ENCODE measurements at places on chromosomes 4 and X. TPM values are rescaled to one million over a fixed set of nuclear protein-coding genes. Genes with fewer than 3 reads are reported as not detected.

GRCh38 chr4:141016117-141016798, 117.0 kb downstream of the RNF150 start:
- DNase-seq, result no peak

XAGE1A gene
- not detected for total RNA-seq

CT45A1 gene
- not detected for total RNA-seq

- DNase-seq, result no peak
Observed at GRCh38 chrX:115894087-115894486, 276.5 kb upstream of the AGTR2 start.

- no peak for DNase-seq
Observed at GRCh38 chrX:105909576-105909975, 87.2 kb downstream of the NRK start.

RBM46 gene
- total RNA-seq, result not detected

COL25A1 gene
- total RNA-seq, result not detected

USP51 gene
- 1.2 TPM for total RNA-seq

GRCh38 chr4:152610131-152610530, 69.7 kb downstream of the TMEM154 start:
- DNase-seq, result no peak

GRCh38 chrX:129000018-129000417, 523.3 kb downstream of the SMARCA1 start:
- DNase-seq, result no peak

DNA sequence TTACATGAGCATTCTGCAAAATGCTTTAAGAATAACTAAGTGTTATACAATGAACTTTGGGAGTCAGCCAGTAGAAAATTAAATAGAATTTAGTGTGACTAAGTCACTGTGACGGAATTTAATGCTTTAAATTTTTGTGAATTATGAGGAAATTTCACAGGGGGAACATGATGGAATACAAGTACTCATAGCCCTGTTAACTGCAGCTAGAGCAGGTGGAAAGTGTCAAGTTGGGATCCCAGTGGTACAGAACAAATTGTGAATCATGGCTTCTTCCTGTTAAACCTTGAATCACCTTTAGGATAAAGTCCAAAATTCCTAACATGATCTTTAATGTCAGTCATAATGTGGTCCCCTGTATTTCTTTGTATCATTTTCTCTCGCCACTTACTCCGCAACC, 212.2 kb upstream of the CENPE start:
- no peak for DNase-seq

- no peak for DNase-seq
Observed at GRCh38 chrX:111507933-111508332, 3.5 kb upstream of the SERTM2 start.

TEX13B gene
- total RNA-seq, result not detected

DNA sequence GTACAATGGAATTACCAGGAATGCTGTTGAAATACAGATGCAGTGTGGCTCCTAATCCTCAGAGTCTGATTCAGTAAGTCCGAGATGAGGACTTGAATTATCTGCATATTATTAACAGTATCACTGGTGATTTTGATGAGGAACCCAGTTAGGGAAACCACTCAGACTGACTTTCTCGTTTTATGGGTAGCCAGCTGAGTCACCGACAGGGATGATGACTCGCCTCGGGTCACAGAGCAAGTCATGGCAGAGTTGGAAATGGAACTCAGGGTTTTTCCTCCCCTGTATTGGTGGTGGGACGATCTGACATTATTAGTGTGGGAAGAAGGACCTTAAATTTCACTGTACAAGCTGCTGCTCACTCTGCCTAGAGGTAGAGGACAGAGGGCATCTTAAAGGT, 51.3 kb downstream of the RTL9 start:
- DNase-seq, result no peak

DNA sequence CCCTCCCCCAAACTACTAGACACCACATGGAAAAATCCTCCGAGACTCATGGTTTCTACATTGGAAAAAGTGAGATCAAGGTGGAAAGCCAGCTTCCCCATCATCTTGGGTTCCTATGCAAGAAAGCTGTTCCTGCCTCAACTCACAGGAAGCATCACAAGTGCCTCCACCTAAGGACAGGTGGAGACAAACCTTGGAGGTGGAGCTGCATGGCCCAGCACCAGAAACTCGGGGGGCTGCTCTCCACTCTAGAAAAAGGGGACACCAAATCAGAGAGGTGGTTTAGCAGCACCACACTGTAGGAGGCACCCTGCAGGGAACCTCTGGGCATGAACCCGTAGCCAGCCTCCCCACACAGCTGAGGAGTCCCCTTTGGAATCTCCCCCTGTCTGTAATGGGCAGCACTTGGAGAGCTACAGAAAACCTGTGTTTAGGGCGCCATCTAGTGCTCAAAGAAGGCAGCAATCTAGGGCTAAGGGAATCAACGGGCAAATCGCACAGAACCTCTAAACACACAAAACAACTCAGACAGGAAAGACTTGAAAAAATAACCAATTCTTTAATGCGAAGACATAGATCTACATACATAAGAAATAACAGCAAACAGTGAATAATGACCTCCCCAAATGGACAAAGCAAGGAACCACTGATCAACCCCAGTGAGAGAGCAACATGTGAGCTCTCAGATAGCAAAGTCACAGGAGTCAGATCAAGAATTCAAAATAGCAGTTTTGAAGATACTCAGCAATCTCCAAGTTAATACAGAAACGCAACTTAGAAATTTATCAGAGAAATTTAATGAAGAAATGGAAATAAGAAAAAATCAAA, 37.0 kb upstream of the ZBTB33 start:
- DNase-seq, result no peak

DNA sequence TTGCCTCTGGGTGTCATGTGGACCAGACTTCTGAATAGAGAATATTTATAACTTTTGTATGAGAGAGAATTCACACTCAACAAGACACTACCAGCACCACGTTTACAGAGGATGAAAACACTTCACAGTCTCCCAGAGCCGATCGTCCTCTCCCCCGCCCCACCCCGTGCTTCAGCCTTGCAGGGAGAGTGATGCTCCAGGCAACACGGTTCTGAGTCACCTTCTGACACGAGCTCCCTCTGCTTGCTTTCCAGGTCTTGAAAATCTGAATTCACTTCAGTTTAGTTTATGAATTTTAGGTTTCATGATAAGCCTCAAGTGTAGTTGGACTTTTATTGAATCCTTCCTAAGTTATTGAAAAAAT, 59.8 kb downstream of the CPLX1 start:
- no peak for DNase-seq

DNA sequence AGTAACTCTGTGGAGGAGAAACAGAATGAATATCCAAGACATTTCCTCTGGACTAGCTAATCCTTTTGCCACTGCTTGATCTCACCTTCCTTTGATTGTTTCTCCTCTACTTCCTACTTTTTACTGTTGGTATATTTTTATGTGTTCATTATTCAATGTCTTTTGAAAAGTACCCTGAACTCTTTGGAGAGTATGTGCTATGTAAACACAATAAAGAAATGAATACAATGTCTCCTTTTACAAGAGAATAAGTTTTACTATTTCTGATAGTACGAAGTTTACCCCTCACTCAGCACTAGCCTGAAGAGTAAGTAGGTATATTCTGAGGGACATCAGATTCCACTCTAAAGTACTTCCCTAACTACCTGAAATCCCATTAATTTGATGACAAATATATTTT, 19.9 kb downstream of the CLDN2 start:
- DNase-seq, result no peak

GRCh38 chr4:150302553-150302952, 224.3 kb downstream of the DCLK2 start:
- no peak for DNase-seq

DNA sequence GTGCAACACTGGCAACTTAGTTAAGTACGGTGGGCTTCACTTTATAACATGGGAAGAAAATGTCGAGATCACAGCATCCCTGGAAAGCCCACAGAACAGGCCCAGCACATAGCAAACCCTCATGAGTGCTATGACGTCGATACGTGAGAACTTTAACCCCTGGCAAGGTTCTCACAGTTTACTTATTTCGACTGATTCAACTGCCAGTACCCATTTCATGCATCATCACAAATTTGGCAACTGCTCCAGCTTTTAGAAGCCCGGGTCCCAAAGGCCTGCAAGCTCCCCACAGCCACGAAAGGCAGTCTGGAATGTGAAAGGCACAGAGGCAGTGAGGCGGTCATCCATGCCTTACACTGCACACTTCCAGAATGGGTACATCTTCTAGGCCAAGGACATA, 41.2 kb downstream of the RELL1 start:
- no peak for DNase-seq

DNA sequence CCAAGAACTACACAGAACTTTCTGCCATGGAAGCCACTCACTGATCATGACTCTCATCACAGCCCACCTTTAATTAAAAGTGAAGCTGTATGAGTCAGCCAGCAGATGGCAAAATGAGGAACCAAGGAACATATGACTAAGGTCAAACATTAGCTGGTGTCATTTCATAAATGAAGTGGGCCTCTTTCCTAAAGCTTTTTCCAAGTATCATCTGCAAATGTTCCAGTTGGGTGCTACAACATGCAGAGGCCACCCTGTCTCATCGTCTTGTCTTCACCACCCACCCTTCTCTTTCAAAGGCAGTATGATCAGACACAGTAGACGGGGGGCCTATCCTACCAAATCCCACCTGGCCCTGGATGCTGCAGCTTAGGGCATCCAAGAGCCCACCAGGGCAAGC, 9.2 kb upstream of the EOLA1 start:
- DNase-seq, result no peak

- DNase-seq, result no peak
Observed at GRCh38 chr4:21801661-21802385, 146.7 kb downstream of the KCNIP4 start.

- DNase-seq, result no peak
Observed at GRCh38 chrX:53266914-53267313, 14.5 kb downstream of the IQSEC2 start.

DNA sequence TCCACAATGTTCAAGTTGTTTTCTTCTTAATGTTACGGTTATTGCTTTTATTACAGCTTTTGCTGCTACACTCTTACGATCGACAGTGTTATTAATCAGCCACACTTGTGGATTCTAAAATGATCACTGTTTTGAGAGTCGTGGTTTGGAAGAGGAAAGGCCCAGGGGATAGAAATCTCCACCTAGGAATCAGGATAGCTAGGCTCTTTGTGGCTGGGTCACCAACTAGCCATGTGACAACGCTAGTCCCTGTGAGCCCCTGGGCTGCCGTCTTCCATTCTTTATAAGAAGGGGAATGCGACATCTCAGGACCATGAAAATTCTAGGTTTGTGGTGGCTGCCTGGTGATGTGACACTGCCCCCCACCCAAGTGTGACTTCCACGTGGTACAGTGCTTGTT, 380 bp downstream of the SLC34A2 start:
- no peak for DNase-seq
